ENCODE measurements at places on chromosomes 5 and 9. TPM values are rescaled to one million over a fixed set of nuclear protein-coding genes. Genes with fewer than 3 reads are reported as not detected.
A peak's percentile ranks its signal among the peaks of the same experiment; 100 is the strongest.

GRCh38 chr9:130861372-130862180 is 26.5 kb downstream of the ABL1 start:
- DNase-seq: peak; percentile 59

DNA sequence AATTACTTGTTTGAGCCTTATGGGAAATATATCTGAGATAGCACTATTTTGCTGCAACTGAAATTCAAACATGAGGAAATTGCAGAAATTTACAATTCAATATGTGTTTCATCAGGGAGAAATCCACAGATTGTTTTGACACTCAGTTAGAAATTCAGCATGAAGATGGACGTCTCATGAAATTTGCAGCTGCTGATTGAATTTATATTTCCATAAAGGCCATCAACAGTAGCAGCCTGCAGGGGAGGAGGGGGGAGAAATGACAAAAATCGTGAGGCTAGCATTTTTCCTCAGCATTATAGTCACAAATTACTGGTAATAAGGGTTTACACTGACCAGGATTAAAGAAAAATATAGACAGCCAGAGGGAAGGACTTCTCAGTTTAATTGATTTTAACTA is 81.0 kb downstream of the NDUFAF2 start:
- no peak for DNase-seq

GRCh38 chr5:61202213-61202612 is 39.9 kb upstream of the SMIM15 start:
- no peak for DNase-seq

- no peak for DNase-seq
Measured at GRCh38 chr5:113632996-113633395, 119.5 kb downstream of the YTHDC2 start.

Gene KCTD16
- not detected for total RNA-seq

DNA sequence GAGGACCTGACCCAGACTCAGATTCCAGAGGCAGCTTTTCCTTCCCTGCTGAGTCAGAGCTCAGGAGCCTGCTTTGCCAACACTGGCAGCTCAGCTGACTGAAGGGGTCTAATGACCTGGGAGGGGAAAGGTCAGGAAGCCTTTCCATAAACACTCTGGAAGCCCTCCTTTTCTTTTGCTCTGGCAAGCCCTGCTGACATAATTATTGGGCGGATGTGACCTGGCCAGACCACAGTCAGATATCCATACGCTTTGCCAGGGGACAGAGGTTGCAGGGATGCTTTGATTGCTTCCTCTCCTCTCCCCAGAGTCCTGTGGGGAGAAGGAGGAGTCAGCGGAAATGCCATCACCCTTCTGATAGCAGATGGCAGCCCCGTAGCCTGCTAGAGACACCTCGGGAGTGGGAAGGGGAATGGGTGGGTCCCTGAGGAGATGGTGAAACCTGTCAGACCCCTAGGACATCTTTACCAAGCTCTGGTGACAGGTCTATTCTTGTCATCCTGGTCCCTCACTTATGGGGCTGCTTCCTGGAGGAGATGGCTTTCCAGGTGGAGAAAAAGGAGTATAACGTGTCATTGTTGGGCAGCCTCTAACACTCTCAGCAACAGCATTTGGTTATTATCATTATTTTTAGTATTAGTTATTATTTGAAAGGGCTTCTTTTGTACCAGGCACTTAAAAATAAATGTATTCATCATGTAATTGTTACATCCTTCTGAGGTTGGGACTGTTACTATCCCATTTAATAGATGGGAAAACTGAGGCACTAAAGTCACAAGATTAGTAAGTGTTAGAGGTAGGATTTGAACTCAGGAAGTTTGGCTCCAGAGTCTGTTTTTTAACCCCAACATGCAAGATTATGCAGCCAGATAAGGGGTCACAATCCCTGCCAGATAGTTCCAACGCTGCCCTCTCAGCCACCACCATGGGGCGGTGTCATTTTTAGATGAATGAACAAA is 11.6 kb downstream of the COL27A1 start:
- DNase-seq: no peak

DNA sequence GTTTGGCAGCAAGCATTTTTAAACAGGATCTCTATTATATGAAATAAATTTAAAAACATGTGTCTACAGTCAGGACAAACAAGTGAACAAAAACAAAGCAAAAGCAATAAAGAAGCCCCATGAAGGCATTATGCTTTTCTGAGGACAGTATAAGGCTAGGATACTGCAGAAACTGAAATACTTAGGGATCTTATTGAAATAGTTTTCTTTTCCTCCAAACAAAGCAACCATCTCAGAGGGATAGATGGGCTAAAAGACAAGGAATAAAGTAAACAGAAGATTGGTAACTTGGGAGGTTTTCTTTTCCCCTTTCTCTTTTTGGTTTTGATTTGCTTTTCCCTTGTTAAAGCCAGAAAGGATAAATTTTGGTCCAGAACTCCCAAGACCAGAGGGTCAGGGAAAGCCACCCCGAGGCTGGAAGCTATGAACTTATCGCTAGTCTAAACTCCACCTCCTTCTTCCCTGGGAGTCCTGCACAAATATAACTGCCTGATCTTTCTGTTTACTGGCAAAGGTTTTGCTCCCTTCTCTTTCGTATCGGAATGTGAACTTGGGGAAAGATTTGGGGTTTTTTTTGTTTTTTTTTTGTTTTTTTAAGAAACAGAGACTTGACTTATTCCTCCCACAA is 164.0 kb downstream of the GHR start:
- DNase-seq: peak; percentile 51

GRCh38 chr5:84480873-84481637 is 96.4 kb upstream of the EDIL3 start:
- no peak for DNase-seq

Gene SH2D3C
- total RNA-seq: 0.89 TPM

Gene CCNI2
- total RNA-seq: not detected

Gene GRIA1
- not detected for total RNA-seq

Gene DBH
- total RNA-seq: not detected
